NCI-H82 (cell line): ENCODE measurements at places on chromosomes 5 and 9.

DNA sequence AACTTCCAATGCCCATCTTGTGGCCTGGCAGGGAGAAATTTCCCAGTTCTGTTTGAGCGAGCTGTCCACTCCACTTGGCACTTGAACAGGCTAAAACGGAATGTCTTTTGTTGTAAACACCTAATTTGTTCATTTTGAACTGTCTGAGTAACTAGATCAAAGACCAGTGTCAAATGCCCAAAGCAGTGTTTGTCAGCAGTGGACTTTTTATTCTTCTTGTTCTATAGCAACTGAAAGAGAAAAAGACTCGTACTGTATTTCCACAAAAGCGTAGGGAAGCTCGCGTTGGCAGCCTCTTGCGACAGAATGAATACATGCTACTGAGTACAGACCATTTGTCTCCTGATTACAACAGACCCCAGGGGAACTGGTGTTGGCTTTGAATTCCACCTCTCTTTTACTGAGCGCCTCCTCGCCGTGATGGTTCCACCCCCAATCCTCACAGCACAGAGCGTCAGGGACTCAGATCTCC is 601.8 kb upstream of the ZNF608 start:
- no peak for DNase-seq

DNA sequence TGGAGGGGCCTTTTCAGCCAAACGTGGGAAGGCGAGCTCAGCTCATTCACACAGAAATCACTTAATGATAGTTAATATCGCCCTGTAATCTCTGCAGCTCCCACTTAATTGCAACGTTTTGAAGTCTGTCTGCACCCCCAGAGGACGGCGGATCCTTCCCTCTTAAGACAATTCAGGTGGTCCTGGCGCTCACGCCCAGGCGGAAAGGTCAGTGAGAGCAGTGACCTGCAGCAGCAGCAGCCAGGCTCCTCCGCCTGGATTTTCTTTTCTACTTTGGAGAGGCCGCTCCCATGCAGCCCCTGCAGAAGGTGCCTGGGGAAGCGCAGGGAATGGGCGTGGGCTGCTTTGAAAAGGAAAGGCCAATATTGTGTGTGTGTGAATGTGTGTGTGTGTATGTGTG is 400.9 kb upstream of the IRX1 start:
- no peak for DNase-seq

DNA sequence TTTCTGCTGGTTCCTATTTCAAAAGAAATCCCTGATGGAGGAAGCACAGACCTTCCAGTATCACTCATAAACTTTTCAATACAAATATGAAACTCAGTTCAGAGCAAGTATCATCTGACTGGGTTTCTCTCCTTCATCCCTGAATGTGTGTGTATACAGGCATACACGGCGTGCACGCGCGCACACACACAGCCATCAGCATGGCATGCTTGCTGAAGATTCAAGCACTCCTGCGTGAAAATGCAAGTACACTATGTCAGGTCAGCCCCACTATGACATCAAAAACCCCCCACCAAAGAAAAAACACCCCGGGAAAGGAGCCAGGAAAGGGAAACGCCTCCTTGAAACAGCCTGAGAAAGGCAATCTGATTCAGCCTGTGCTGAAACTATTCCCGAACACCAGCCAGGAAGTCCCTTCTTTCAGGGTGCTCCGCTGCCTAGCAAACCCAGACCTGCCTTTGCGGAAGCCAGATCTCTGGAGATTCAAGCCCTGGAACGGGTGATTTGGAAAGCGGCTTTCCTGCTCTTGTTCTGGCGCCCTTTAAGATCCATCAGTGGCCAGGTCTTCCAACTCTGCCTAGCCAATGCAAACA is 831 bp downstream of the KLHL3 start:
- peak; percentile 66 for DNase-seq

- DNase-seq: peak; percentile 61
Observed at GRCh38 chr9:34375901-34376595, 650 bp downstream of the MYORG start.

DNA sequence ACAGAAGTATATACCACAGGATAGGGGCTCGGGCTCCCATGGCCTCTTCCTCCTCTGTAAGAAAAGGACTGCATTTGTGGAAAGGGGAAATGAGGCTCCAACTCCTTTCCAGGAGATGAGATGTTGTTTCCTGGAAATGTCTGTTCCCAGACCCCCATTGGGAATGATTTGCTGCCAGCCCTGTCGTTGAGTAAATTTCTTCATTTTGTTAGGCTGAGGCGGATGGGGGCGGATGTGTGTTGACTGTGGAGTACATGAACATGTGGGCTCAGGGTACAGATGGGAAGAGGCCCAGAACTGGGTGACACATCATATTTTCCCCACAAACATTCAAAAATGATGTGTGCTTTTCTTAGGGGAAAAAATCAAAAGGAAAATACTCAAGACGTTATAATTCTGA is 28.8 kb upstream of the TNFAIP8 start:
- DNase-seq: no peak

GRCh38 chr9:4293293-4293941 is 6.5 kb downstream of the GLIS3 start:
- DNase-seq: no peak

GRCh38 chr9:137157618-137158415 is 12.0 kb downstream of the LRRC26 start:
- DNase-seq: peak; percentile 48

DNA sequence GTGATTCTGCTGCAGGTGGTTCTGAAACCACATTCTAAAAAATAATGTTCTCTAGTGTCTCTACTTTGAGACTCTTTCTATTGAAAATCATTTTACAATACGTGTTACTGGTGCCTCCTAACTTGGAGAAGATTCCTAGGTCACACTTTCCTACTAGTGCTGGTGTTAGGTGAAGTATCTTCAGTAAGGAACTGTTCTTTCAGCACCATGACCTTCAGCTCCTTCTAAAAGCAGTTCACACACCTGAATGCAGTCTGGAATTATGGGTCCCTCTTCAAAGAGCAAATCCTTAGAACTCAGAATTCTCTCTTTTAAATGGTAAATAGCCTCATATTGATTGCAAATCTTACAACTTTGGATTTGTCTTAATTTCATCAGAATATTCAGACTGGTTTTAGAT is 10.6 kb upstream of the DPYSL3 start:
- DNase-seq: no peak

DNA sequence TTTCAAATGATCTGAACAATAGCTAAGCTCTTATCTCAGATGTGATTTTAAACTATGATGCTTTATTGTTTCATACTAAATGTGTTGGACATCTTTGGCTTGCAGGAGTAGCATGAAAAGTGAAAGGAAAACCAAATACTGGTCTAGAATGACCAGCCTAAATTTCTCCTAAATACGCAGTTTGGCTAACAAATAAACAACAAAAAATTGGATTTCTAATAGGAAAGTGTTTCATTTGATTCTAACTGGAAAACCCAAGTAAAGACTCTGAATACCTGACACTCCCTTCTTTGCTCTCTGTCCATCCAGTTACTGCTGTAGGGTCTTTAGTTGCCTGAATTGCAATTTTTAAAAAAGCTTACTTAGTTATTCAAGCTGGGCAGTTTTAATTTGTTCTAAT is 111.7 kb upstream of the ACOT12 start:
- no peak for DNase-seq

DNA sequence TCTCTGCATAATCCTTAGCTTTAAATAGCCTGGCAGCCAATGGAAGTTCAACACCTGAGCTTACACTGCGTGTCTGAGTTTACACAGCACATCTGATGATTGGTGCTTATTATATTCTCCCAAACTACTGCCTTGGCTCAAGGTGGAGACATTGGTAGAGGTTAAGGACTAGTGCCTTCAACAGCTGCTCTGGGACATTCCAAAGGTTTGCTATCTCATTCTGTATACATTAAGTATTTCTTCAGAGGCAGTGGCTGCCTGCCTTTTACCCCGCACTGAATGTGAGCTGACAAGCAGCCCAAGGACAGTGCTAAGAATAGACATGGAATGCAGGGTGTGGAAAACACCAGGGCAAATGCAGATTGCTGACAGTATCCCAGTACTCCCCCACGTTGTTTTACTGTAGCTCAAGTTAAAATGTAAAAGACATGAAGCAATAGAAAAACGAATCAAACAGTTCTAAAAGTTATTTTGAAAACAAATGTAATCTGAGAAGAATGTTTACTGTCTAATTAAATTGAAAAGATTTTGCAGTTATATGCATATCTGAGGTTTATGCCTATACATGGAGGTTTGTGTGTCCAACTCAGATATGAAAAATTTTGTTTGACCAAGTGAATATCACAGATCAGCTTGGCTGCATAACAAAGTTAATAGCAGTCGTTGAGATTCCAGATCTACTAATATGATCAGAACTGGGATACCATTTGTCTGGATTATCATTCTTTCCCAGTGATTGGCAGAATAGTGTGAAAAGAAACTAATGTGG is 1.8 kb downstream of the HSPB3 start:
- DNase-seq: peak; percentile 23

- DNase-seq: peak; percentile 53
Observed at GRCh38 chr9:132250324-132251262, 88.7 kb downstream of the NTNG2 start.
